ENCODE measurements at places on chromosomes 1 and 21.

GRCh38 chr1:60746278-60746791 is 336.0 kb upstream of the NFIA start:
- no peak for DNase-seq

- DNase-seq = no peak
Measured at GRCh38 chr1:25707280-25708016, 90.9 kb downstream of the MAN1C1 start.

DNA sequence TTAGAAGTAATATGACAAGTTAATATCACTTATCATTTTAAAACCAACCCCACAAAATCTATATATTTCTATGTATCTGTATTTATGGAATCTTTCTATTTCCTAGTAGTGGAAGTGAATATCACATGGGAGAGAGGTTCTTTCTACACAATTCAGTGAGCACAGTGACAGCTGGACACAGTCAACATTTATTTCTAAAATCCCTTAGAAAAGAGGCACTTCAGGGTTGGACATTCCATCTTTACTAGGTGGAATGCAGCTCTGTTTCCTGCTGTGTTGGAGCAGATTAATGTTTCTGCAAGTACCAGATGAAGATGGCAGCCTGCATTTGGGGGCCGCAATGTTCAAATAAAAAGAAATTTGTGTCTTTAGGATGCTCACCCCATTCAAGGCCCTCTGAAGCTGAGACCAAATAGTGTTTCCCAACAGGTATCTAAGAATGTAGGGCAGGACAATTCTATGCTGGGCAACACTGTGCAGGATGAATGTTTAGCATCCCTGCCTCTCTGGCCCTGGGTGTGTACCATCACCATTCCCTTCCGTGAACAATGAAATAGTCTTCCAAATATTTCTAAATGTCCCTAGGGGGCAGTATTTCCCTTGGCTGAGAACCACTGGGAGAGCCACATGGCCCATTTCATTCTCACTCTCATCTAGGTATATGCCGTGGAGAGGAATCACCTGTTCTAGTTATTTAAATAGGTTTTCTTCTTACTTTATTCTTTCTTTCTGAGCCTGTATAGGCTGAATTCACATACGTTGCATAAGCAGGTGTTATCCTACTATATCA is 394.8 kb downstream of the PRDM2 start:
- DNase-seq = no peak

GRCh38 chr1:165674599-165674998 is 23.8 kb downstream of the ALDH9A1 start:
- DNase-seq = no peak

DNA sequence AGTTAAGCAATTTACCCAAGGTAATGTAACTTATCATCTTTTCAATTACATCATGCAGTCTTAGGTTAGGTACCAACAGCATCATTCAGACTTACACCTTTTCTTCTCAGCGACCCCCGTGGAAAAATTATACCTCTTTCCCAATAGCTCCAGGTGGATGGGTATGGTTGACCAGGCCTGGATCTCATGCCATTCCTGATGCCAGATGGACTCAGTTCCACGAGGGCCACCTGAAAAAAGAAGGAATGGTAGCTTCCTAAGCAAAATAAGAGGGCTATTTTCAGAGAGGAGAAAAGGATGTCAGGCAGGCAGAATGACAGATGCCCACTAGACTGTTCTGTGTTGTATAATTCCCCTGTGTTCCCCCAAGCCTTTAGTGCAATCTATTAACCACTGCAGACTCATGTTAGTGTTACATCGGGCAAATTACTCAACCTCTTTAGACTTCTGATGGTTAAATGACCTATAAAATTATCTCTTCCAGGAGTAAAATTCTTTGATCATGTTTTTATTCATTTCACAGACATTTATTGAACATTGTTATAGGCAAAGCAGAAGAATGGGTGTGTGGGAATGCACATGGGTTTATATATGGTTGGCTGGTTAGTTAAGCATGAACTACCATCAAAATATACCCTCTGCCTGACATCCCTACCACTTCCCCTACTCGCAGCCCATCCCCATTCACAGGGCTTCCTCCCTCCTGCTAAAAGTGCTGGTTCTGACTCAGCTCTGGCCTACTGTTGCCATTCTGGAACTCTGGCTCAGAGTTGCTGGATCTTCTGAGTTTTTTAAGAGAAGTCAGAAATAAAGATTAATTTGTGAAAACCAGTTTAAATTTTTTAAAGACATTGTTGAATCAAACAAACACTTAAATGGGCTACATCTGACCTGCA is 10.6 kb upstream of the MYSM1 start:
- no peak for DNase-seq

- DNase-seq = no peak
Measured at GRCh38 chr1:105073660-105074059, 1324.0 kb downstream of the AMY1C start.

GRCh38 chr1:187744665-187745064 is 915.9 kb downstream of the PLA2G4A start:
- no peak for DNase-seq

DNA sequence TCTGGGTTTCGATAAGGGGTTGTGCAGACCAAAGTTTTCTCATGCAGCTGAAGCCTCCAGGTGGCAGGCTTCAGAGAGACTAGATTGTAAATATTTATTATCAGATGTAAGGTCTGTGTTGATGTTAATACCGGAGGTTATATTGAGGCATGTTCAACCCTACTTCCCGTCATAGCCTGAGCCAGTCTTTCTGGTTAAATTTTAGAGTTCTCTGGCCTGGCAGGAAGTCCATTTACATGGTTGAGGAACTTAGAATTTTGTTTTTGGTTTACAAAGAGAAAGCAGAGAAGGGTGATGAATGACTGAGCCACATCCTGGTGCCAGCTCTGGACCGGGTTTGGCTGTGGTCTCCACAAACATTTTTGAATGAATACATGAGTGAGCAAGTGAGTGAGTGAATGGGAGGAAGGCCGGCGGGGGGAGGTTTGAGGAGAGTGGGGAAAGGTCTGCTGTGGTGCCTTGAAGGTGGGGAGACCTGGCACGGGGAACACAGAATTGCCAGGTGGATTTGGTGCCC is 218.5 kb downstream of the DISC1 start:
- DNase-seq = no peak

GRCh38 chr1:94953746-94954145 is 26.8 kb upstream of the CNN3 start:
- DNase-seq = no peak

GRCh38 chr1:44413740-44414139 is 8.7 kb downstream of the RNF220 start:
- no peak for DNase-seq

DNA sequence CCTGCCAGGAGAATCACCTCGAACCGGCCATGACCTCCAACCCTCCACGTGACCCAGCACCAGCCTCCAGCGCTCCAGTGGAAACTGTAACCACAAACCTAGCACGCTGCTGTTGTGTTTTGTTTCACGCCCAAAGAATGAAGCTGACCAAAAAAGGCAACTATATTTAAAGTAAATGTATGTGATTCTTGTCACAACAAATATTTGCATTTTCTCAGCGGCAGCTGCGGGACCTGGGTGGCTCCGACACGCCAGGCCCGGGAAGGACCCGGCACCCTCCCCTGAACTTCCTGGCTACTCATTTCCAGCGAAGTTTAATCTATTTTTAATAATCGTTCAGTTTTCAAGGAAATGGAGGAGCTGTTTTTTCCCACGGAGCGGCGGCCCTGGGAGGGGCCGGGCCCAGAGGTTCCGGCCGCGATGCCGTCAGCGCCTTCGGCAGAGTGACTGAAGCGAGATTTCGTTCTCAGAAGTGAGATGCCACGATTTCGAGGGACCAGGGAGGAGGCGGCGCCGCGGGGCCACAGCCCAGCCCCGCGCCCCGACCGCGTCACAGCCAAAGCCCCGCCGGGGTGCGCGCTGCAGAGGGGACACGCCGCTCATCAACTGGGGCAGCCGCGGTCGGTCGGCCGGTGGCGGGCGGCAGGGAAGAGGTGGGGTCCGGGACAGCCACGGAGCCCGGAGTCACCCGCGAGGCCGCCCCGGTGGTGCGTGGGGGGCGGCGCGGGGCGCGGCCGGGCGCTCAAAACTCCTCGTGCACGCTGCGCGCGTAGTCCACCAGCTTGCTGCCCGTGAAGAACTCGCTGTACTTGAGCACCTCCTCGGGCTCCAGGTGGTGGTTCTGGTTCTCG is 3.0 kb upstream of the TNFRSF4 start:
- no peak for DNase-seq

DNA sequence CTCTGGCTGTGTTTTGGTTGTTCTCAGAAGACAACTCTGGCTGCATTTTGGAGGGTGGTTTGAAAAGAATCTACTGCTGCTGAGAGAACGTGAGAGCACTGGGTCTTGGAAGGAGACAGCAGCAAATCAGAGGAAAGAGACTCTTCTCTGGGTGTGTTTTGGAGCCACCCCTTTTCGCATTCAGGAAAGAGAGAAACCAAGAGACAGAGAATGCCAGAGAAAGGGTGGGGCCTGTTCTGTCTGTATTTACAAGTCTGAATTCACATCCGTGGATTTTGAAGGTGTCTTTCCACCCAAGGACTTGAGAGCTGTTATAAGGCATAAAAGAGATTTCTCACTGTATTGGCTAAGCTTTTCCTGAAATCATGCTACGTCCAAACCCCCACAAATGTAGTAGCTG is 187.2 kb downstream of the C1orf94 start:
- DNase-seq = no peak

- no peak for DNase-seq
Measured at GRCh38 chr1:54069791-54070170, 16.4 kb downstream of the TCEANC2 start.

DNA sequence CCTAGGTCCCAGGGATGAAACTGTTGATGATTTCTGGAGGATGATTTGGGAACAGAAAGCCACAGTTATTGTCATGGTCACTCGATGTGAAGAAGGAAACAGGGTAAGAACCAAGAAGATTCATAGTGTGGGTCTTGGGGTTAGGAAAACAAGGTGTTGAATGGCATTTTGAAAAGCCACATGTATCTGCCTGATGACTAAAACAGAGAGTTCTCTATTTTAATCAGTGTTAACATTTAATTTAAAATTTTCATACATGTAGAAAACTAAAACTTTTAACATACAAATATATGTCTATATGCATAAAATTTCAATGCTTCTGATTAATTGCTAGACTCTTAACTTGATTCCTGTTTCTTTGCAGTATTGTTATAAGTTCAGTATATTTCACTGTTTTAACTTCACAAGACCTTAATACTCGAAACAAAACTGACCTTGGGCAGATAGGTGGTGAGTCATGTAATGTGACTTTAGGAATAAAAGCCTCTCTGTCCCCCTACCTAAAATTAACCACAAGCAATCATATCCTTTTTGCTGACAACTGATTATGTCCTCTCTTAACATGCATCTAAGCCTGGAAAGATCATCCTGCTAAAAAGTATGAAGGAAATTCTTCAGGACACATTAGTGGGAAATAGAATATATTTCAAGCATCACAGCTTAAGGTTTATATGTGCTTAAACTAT is 95.6 kb downstream of the PTPRC start:
- DNase-seq = peak; percentile 23

GRCh38 chr1:92310185-92310597 is 11.3 kb downstream of the RPAP2 start:
- DNase-seq = no peak

DNA sequence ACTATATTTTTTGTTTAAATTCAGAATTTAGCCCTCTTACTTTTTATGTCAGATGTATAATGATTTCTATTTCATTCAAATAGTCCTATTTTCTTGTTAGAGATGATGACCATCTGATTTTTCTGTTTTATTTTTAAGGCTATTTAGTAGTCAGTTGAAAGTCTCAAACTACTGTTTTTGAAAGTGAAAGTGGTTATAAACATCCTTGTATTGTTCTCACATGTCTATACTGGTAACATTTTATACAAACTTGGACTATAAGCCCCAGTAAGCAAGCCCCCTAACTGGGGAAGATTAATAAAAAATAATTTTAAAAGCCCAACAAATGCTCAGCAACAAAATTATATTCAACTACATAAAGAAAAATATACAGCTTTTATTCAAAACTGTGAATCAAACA is 271.3 kb upstream of the RGS18 start:
- no peak for DNase-seq

- peak; percentile 20 for DNase-seq
Measured at GRCh38 chr1:204320382-204320804, 39.3 kb downstream of the PLEKHA6 start.

DNA sequence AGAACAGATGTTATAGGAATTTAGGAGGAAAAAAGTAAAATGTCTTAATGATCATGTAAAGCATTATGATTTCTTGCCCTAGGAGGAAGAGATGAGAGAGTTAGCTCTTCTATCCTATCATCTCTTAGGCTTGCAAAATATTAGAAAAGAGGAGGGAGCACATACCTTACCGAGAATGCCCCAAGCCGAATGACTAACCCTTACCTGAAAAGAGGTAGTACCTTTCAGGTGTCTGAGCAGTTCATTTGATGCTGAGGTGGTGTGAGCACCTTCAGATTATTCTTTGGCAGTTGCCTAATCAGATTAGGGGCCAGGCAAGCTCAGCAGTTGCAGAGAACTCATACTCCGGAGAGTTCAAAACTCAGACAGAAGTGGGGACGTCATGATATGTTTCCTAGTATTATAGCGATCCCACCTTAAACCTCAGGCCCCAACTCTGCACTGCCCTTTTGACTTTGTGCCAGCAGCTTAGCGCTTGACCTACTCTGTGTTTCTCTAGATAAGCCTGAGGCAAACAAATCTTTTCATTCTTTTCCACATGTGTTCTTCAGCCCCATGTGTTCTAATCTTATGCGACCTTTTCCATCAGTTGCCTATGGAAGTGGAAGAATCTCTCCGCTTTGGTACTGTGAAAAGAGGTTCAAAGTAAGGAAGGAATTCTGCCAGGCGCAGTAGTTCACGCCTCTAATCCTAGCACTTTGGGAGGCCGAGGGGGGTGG is 52.5 kb downstream of the ATP2B4 start:
- no peak for DNase-seq

- no peak for DNase-seq
Measured at GRCh38 chr1:232877365-232878028, 72.3 kb downstream of the MAP10 start.

DNA sequence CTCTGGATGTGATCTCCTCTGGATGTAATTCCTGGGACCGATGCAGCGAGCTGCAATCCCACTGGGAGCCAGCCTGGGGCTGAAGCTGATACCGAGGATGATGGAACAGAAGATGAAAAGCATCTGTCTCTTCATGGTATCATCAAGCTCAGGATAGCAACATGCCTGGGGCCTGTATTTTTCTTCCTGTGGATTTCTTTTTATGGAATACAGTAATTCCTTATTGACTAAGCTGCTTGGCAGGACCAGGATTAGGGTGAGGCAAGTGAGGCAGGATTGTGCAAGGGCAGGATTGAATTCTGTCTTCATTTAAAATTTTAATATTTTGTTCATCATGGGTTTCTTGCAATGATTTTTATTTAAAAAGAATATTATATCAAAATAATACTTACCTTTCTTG is 86.6 kb downstream of the SLC25A24 start:
- no peak for DNase-seq

DNA sequence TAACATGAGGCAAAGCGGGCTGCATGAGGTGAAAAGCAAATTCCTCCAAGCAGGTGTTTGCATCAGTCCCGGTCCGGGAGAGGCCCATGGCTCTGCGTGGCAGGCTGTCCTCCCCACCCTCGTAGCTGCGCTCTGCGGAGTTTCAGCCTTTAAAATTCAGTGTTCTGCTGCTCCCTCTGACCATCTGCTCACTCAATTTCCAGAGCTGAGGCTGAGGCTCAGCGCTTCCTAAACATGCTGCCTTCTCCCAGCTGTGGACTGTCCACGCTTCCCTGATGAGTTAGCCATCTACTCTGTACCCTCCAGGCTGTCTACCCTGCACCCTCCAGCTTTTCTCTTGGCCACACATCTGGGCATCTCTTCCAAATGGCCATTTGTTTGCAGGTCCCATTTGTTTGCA is 87.7 kb downstream of the KCNJ6 start:
- no peak for DNase-seq
